ENCODE measurements at places on chromosomes 6 and 20. TPM values are rescaled to one million over a fixed set of nuclear protein-coding genes. Genes with fewer than 3 reads are reported as not detected.

The EEF1A2 gene
- 4.6 TPM for total RNA-seq

The PTCRA gene
- not detected for total RNA-seq

The CST3 gene
- 145 TPM for total RNA-seq

The GDAP1L1 gene
- total RNA-seq: 10.0 TPM

The HEY2 gene
- total RNA-seq: 10.8 TPM

The RSPH4A gene
- 2.4 TPM for total RNA-seq

The PRRT1 gene
- 3.1 TPM for total RNA-seq

The KATNA1 gene
- 15.5 TPM for total RNA-seq

The MCCD1 gene
- not detected for total RNA-seq

The MRAP2 gene
- 1.4 TPM for total RNA-seq

DNA sequence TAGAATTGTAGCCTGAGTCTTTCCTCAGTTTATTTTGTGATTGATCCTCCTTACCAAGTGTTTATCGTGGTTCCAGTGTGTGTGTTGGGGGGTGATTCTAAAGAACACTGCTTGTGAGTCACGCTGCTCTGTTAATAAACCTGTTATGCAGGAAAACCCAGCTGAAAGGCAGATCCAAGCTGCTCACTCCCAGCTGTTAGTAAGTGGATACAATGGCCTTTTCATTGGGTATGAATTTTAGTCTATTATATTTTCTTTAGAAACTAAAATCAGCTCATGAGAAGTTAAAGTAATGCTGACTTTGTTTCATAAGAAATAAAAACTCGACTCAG lies 12.2 kb upstream of the DSTN start:
- H3K36me3 ChIP-seq: no peaks in the 10 kb centered on the region
- H3K27ac ChIP-seq: no peak overlapping the region
- no peaks in the 10 kb centered on the region for H3K27me3 ChIP-seq
- H3K4me3 ChIP-seq: no peak overlapping the region
- peaks cover 21% of the 10 kb centered on the region for H3K4me1 ChIP-seq

DNA sequence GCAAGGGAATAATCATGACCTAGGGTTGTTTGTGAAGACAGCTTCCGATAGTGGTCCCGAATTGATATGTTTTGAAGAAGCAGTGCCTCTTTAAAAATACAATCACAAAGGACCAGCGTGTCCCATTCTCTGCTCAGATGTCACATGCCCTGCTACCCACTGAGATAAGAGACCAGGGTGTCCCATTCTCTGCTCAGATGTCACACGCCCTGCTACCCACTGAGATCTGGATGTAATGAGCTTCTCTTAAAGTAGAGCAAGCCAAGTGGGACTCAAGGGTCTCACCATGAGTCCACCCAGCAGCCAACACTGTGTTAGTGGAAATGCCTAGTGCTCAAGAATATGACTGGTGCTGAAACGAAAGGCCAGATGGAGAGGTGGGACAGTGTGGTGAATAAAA lies 22.2 kb downstream of the RIN2 start:
- peaks cover 14% of the 10 kb centered on the region for H3K4me1 ChIP-seq
- H3K27ac ChIP-seq: no peak overlapping the region
- no peak for DNase-seq
- H3K36me3 ChIP-seq: peaks cover 2% of the 10 kb centered on the region

DNA sequence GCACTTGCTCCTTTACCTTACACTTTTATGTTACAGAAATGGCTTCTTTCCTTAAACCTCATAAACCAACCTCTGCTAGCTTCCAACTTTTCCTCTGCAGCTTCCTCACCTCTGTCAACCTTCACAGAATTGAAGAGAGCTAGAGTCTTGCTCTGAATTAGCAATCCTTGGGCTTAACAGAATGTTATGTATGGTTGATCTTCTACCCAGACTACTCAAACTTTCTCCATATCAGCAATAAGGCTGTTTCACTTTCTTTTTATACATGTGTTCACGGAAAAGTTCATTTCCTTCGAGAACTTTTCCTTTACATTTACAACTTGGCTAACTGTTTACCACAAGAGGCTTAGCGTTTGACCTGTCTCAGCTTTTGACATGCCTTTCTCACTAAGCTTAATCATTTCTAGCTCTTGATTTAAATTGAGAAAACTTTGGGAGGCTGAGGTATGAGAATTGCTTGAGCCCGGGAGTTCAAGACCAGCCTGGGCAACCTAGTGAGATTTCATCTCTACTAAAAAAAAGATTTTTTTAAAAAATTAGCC lies 207.3 kb downstream of the BMP7 start:
- no peak overlapping the region for H3K4me3 ChIP-seq
- no peaks in the 10 kb centered on the region for H3K36me3 ChIP-seq
- no peak for DNase-seq
- H3K27me3 ChIP-seq: peaks cover 55% of the 10 kb centered on the region
- peaks cover 4% of the 10 kb centered on the region for H3K4me1 ChIP-seq

- no peak for DNase-seq
- no peak overlapping the region for H3K27ac ChIP-seq
- no peaks in the 10 kb centered on the region for H3K4me1 ChIP-seq
- no peak overlapping the region for H3K4me3 ChIP-seq
- H3K27me3 ChIP-seq: no peaks in the 10 kb centered on the region
Measured at GRCh38 chr6:134802426-134803058, 147.4 kb downstream of the ALDH8A1 start.

- peaks cover 14% of the 10 kb centered on the region for H3K4me1 ChIP-seq
- DNase-seq: no peak
- no peak overlapping the region for H3K4me3 ChIP-seq
- no peaks in the 10 kb centered on the region for H3K27me3 ChIP-seq
Measured at GRCh38 chr6:129641344-129641743, 68.6 kb downstream of the ARHGAP18 start.

- no peak overlapping the region for H3K27ac ChIP-seq
- H3K4me3 ChIP-seq: no peak overlapping the region
- H3K4me1 ChIP-seq: no peaks in the 10 kb centered on the region
- H3K36me3 ChIP-seq: no peaks in the 10 kb centered on the region
- H3K27me3 ChIP-seq: peaks cover 9% of the 10 kb centered on the region
Measured at GRCh38 chr20:22752324-22752723, 168.0 kb upstream of the FOXA2 start.

DNA sequence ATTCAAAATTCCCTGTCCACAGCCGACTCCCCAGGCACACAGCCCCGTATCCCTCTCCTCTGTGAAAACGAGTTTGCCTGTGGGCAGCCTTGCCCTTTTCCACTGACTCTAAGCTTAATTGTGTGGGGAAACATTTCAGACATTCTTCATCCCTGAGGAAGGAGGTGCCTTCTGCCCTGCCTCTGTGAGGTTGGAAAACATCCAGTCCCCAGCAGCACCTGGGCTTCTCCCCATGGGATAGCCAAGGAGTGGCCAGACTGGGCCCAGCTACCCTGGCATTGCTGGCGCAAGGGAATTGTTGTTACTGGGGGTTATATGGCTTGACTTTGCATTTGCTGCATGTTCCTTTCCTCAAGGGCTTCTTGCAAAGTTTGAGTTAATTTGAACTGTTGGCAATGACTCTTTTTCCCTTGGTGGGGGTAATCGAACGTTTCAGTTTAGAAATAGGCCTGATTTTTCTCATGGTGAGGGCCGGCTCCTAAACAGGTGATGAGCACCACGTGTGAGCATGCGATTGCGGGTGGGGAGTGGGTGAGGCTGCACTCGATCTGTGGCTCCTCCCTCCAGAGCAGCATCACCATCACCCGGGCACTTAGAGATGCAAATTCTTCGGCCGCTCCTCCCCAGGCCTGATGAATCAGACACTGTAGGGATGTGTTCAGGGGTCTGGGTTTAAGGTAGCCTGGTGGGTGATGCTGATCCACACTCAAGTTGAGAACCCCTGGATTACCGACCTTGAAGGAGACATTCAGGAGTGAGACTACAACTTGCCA lies 29.9 kb downstream of the GABRR2 start:
- no peaks in the 10 kb centered on the region for H3K4me1 ChIP-seq
- DNase-seq: no peak
- H3K36me3 ChIP-seq: no peaks in the 10 kb centered on the region
- no peak overlapping the region for H3K4me3 ChIP-seq
- no peaks in the 10 kb centered on the region for H3K27me3 ChIP-seq

Data from neural crest cell (in vitro differentiated cells).